ENCODE measurements at places on chromosomes 12 and 14. TPM values are rescaled to one million over a fixed set of nuclear protein-coding genes. Genes with fewer than 3 reads are reported as not detected.

DNA sequence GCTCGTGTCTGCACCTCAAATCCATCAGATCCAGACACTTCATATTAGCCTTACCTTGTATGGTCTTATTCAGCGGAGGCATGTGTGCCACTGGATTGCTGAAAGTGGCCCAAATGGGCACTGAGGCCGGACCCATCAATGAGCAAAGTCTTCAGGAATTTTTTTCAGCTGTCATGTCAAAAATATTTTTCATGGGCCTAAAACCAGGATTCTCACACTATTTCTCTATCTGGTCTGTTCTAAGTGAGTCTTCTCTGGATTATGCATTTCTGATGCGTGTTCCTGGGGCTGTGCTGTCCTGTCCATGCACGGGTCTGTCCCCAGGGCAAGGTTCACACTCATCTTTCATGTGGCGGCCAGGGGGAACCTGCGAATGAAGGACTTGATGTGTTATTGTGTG is 94.6 kb downstream of the KCNA5 start:
- H3K4me1 ChIP-seq = peaks cover 15% of the 10 kb centered on the region
- no peak for DNase-seq
- H3K4me3 ChIP-seq = no peak overlapping the region
- no peaks in the 10 kb centered on the region for H3K27me3 ChIP-seq
- no peaks in the 10 kb centered on the region for H3K36me3 ChIP-seq
- H3K27ac ChIP-seq = no peak overlapping the region

Gene EPS8
- 2.0 TPM for polyA plus RNA-seq

DNA sequence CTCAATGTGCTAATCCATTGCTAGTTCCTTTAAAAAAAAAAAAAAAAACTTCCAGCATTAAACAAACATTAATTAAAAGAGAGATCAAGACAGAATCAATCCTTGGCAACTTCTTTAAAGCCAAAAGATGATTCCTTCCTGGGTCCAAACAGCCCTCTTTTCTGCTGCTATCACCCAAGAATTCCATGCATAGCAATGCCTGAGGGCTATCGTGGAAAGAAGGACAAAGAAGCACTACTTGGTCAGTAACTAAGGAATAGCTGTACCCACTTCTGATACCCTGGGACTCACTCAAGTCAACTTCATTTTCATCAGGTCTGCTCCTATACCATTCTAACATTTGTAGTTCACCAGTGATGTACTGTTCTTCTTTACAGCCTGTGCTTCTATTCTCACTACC is 51.8 kb downstream of the SLC38A2 start:
- no peaks in the 10 kb centered on the region for H3K36me3 ChIP-seq
- H3K4me1 ChIP-seq = no peaks in the 10 kb centered on the region
- no peak overlapping the region for H3K27ac ChIP-seq

- no peak for DNase-seq
- H3K4me1 ChIP-seq = no peaks in the 10 kb centered on the region
- H3K27me3 ChIP-seq = no peaks in the 10 kb centered on the region
- H3K27ac ChIP-seq = no peak overlapping the region
These were observed 15.1 kb upstream of the TEX22 start for GRCh38 chr14:105383083-105383730.

DNA sequence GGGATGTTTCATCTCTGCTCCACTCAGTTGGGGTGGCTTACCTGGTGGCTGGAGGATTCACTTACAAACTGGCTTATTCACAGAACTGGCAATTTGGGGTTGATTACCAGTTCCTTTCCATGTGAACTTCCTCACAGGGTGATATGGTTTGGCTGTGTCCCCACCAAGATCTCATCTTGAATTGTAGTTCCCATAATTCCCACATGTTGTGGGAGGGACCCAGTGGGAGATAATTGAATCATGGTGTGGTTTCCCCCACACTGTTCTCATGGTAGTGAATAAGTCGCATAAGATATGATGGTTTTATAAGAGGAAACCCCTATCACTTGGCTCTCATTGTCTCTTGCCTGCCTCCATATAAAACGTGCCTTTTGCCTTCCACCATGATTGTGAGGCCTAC is 26.9 kb upstream of the IGF1 start:
- H3K27ac ChIP-seq = no peak overlapping the region
- no peaks in the 10 kb centered on the region for H3K36me3 ChIP-seq
- H3K4me1 ChIP-seq = no peaks in the 10 kb centered on the region
- DNase-seq = no peak
- H3K27me3 ChIP-seq = no peaks in the 10 kb centered on the region
- no peak overlapping the region for H3K4me3 ChIP-seq

DNA sequence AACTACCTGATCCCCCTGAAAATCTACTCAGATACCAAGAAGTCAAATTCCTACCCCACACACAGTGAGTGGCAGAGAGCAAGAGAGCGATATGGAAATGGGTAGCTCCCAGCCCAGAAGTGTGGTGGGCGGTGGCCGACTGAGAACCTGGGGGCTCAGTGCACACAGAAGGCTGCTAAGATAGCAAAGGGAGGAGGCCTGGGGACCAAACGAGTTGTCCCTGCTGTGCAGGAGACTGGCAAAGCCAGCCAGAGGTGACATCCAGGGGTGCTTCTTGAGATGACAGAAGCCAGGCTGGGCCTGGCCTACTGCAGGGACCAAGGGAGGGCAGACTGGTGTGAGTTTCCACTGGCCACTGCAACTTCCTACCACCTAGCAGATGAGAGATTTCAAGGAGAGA is 52.9 kb downstream of the VWF start:
- DNase-seq = no peak
- H3K36me3 ChIP-seq = no peaks in the 10 kb centered on the region
- H3K4me3 ChIP-seq = no peak overlapping the region
- no peak overlapping the region for H3K27ac ChIP-seq
- peaks cover 4% of the 10 kb centered on the region for H3K27me3 ChIP-seq

DNA sequence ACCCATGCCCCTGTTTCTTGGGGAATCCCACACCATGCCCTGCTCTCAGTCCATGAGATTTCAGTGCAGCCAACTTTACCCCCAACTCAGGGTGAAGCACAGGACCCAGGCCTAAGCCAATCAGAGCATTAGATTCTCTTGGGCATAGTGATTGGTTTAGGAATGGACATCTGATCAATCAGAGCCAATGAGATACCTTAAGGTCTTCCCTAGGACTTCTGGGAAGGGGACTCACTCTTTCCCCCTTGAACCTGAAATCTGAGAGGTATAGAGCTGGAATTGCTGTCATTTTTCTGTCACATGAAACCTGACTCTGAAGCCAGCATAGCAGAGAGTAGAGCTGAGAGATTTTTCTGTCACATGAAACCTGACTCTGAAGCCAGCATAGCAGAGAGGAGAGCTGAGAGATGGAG is 127.1 kb downstream of the ZFP36L1 start:
- no peaks in the 10 kb centered on the region for H3K27me3 ChIP-seq
- H3K4me1 ChIP-seq = peaks cover 3% of the 10 kb centered on the region
- no peaks in the 10 kb centered on the region for H3K36me3 ChIP-seq
- no peak overlapping the region for H3K27ac ChIP-seq
- no peak for DNase-seq
- no peak overlapping the region for H3K4me3 ChIP-seq

DNA sequence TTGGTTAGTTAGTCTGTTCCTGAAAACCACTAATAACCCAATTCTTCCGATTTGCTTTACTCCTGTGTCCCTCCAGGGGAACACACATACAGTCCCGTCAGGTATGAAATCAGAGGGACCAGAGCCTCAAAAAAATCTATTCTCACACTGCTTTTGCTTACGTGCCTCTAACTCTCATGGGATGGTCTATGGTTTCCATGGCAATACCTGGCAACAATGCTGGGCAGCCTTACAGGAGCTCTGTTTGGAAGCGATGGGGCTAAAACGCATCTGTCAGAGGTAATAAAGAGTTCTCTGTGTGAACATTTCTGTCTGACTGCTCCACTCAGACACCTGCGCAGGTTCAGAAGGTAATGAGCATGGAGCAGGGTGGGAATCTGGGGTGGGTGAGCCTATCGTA is 376.2 kb downstream of the GXYLT1 start:
- H3K27me3 ChIP-seq = no peaks in the 10 kb centered on the region
- no peak for DNase-seq
- H3K27ac ChIP-seq = no peak overlapping the region
- no peaks in the 10 kb centered on the region for H3K36me3 ChIP-seq
- no peak overlapping the region for H3K4me3 ChIP-seq

Gene CIROP
- polyA plus RNA-seq = not detected

DNA sequence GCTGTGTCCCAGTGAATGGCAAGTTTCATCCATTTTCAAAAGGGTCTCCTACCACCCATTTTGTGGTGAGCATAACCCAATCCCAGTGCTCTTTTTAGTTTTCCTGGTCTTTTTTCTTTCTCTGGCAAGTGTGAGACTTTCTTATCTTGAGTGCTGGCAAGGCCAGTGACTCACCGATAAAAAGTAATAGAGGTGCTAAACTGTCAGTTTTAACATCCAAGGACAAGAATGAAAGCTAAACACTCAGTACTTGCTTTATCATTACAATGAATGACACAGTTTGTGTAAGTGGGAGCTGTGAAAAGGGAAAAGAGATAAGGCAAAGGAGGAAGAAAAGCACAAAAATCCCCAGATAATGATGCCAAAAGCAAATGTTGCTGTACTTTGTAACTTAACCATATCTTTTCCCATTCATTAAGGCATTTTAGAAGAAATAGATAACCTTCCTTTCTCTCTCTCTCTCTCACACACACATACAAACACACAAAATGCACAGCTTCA is 4.9 kb upstream of the LRIG3 start:
- H3K36me3 ChIP-seq = no peaks in the 10 kb centered on the region
- H3K27me3 ChIP-seq = no peaks in the 10 kb centered on the region
- no peak overlapping the region for H3K27ac ChIP-seq
- no peak overlapping the region for H3K4me3 ChIP-seq

DNA sequence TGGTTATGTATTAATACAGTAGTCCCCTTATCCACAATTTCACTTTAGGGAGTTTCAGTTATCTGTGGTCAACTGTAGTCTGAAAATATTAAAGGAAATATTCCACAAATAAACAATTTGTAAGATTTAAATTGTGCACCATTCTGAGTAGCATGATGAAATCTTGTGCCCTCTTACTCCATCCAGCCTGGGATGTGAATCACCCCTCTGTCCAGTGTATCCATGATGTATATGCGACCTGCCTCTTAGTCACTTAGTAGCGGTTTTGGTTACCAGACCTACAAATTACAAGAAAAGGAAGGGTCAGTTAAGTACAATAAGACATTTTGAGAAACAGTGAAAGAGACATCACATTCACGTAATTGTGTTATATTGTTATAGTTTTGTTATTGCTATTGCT is 39.9 kb upstream of the MDGA2 start:
- no peak overlapping the region for H3K27ac ChIP-seq
- DNase-seq = no peak
- H3K4me1 ChIP-seq = no peaks in the 10 kb centered on the region
- no peaks in the 10 kb centered on the region for H3K27me3 ChIP-seq
- H3K36me3 ChIP-seq = no peaks in the 10 kb centered on the region
- H3K4me3 ChIP-seq = no peak overlapping the region

Data from keratinocyte (primary cell).